ENCODE measurements at places on chromosomes 6 and 20. TPM values are rescaled to one million over a fixed set of nuclear protein-coding genes. Genes with fewer than 3 reads are reported as not detected.

ACSS1 gene
- 2.3 TPM for total RNA-seq

DNA sequence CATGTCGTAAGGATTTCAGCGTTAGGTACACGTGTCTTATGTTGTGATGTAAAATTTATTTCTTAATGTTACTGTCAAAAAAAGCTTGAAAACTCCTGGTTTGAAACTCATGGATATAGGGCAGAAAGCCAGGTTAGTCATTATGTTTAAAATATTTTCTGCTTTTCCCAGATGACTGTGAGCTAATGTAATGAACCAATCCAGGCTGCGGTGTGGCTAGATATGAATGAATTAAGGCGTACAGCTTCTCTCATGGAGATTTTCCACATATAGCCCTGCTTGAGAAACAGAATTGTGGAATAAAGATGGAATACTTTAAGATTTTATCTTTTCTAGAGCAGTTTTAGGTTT is 80.3 kb upstream of the STMND1 start:
- DNase-seq, result no peak

GRCh38 chr6:148771212-148771601 is 24.4 kb downstream of the UST start:
- DNase-seq, result no peak

TFAP2D gene
- total RNA-seq, result not detected

HSPA12B gene
- total RNA-seq, result not detected

GRCh38 chr6:33277663-33278391 is 904 bp downstream of the B3GALT4 start:
- no peak for DNase-seq

DNA sequence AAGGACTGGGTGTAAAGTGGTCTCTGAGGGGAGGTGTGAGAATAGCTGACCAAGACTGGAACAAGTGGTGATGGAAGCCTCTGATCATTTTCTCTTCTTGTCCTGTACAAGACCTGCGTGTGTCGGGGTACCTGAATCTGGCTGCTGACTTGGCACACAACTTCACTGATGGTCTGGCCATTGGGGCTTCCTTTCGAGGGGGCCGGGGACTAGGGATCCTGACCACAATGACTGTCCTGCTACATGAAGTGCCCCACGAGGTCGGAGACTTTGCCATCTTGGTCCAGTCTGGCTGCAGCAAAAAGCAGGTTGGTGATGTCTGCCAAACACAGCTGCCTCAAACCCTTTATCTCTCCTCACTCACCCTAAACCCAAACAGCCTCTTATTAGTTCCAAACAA is 1.7 kb upstream of the HSD17B8 start:
- DNase-seq, result no peak

HLA-DOB gene
- total RNA-seq, result 0.29 TPM

DNA sequence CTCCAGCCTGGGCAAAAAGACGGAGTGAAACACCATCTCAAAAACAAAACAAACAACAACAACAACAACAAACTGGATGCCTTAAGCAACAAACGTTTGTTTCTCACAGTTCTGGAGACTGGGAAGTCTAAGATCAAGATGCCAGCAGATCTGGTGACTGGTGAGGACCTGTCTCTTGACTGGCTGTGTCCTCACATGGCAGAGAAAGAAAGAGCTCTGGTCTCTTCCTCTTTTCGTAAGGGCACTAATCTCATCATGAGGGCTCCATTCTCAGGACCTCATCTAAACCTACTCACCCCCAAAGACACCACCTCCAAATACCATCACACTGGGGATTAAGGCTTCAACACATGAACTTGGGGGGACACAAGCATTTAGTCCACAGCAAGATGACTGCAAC is 13.5 kb upstream of the GFOD1 start:
- no peak for DNase-seq

GRCh38 chr20:18223409-18223808 is 64.9 kb upstream of the ZNF133 start:
- DNase-seq, result peak; percentile 43

RHAG gene
- total RNA-seq, result not detected
